ENCODE measurements at places on chromosomes 2 and 18. TPM values are rescaled to one million over a fixed set of nuclear protein-coding genes. Genes with fewer than 3 reads are reported as not detected.

G6PC2 gene
- total RNA-seq: not detected

MREG gene
- 1.3 TPM for total RNA-seq

SP5 gene
- not detected for total RNA-seq

FRZB gene
- total RNA-seq: 0.43 TPM

CHRNG gene
- not detected for total RNA-seq

TMEM200C gene
- not detected for total RNA-seq

PROKR1 gene
- not detected for total RNA-seq

LYG1 gene
- 0.32 TPM for total RNA-seq

COLEC11 gene
- total RNA-seq: 0.43 TPM

NRP2 gene
- 117 TPM for total RNA-seq

CLEC4F gene
- total RNA-seq: not detected

EPHA4 gene
- total RNA-seq: 17.3 TPM

HOXD8 gene
- total RNA-seq: 15.5 TPM

IKZF2 gene
- 4.2 TPM for total RNA-seq

ITPRIPL1 gene
- total RNA-seq: 3.2 TPM

ABCB11 gene
- under 0.01 TPM for total RNA-seq

NTSR2 gene
- total RNA-seq: not detected

FHOD3 gene
- total RNA-seq: 5.2 TPM

SLC35G4 gene
- not detected for total RNA-seq

AQP12A gene
- total RNA-seq: not detected

ASB18 gene
- not detected for total RNA-seq

FLACC1 gene
- 0.64 TPM for total RNA-seq

RNF152 gene
- total RNA-seq: 11.7 TPM

CFC1 gene
- total RNA-seq: not detected

All from fibroblast of villous mesenchyme (primary cell).